ENCODE measurements at places on chromosomes 1 and 21.
A peak's percentile ranks its signal among the peaks of the same experiment; 100 is the strongest.

GRCh38 chr1:86288586-86289147 is 107.5 kb downstream of the ODF2L start:
- DNase-seq: no peak

DNA sequence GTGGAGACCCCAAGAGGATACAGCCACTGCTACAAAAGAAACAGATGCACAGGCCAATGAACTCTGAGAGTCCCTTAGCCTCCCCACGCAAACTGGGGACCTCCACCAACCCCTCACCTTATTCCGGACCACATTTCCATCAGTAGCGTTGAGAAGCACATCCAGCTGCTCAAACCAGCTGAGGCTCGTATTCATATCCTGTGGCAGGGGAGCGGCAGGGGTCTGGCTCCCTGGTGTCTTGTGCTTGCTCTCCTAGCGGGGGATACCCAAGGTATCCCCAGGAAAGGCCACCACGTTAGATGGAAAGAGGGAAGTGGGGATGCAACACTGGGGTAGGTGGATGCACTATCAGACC is 481 bp downstream of the CCDC163 start:
- no peak for DNase-seq

DNA sequence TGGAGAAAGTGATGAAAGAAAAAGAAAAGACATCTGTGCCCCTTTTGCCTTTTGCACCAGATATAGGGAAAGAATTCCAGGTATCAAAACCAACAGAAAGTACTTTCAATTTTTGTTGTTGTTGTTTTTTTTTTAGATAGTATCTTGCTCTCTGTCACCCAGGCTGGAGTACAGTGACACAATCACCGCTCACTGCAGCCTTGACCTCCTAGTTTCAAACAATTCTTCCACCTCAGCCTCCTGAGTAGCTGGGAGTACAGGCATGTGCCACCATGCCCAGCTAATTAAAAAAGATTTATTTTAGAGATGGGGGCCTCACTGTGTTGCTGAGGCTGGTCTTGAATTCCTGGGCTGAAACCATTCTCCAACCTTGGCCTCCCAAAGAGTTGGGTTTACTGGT is 31.3 kb upstream of the IVNS1ABP start:
- no peak for DNase-seq

GRCh38 chr1:12346483-12347151 is 116.8 kb downstream of the VPS13D start:
- DNase-seq: no peak

GRCh38 chr1:186155594-186155993 is 219.5 kb downstream of the TPR start:
- DNase-seq: peak; percentile 47

- no peak for DNase-seq
These were observed 92.8 kb downstream of the PIK3R3 start for GRCh38 chr1:46039571-46040052.

DNA sequence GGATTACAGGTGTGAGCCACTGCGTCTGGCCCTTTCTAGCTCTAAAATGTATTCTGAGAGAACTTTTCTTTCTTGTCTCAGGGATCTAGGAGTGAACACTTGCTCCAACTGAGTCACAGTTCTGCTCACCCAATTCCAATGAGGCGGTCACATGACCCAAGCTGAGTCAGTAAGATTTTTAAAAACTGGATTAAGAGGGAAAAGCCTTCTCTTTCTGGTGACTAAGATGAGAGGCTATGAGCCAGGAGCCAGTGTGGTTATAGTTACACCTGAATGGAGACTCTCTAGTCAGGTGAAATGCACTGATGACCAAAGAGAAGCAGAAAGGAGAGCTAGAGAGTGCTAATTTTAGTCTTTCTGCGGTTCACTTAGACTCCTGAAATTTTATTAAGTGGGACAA is 9.5 kb upstream of the DEPDC1 start:
- no peak for DNase-seq

DNA sequence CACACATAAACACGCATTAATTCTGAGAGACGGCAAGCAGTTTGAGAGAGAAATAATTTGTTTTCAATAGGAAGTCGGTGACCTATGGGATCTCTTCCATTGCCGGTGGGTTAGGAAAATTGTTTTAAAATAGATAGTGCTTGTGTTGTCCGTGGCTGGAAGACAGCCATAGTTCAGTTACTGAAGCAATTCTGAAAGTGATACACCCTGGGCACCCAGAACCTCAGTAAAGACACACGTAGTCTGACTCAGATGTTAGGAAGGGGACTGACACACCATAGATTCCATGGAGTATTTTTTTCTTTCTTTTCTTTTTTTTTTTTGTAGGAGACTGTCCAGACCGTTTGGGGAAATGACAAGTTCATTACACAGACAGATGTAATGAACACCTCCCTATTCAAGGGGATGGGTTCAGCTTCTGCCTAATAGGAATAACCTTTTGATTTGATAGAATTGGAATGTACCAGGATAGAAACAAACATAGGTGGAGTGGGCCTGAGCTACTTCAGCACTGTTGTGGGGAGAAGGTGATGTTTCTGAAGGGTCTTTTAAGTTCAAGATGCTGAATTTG is 1.6 kb downstream of the C1orf21 start:
- DNase-seq: peak; percentile 42

GRCh38 chr1:59156051-59156450 is 140.8 kb upstream of the FGGY start:
- no peak for DNase-seq

GRCh38 chr1:19083081-19083480 is 126.6 kb upstream of the IFFO2 start:
- DNase-seq: no peak

DNA sequence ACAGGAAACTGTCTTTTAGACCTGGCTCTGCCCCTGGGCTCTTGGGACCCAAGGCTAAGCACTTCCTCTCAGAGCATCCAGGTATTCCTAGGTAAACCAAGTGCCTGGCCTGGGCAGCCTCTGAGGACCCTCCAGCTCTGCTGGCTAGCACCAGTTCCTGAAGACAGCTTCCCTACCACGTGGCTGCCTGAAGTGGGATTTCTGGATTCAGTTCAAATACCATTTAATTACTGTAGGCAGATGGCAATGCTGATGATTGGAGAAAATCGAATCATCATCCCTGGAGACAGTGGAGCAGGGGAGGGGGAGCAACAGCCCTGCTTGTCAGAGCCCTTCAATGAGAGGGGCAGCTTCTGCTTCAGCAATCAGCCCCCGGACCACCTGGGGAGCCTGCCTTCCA is 11.9 kb downstream of the KIF21B start:
- DNase-seq: no peak

- DNase-seq: no peak
These were observed 7.0 kb downstream of the TNFRSF14 start for GRCh38 chr1:2563205-2563604.

GRCh38 chr1:184836934-184837895 is 82.6 kb upstream of the EDEM3 start:
- DNase-seq: no peak

DNA sequence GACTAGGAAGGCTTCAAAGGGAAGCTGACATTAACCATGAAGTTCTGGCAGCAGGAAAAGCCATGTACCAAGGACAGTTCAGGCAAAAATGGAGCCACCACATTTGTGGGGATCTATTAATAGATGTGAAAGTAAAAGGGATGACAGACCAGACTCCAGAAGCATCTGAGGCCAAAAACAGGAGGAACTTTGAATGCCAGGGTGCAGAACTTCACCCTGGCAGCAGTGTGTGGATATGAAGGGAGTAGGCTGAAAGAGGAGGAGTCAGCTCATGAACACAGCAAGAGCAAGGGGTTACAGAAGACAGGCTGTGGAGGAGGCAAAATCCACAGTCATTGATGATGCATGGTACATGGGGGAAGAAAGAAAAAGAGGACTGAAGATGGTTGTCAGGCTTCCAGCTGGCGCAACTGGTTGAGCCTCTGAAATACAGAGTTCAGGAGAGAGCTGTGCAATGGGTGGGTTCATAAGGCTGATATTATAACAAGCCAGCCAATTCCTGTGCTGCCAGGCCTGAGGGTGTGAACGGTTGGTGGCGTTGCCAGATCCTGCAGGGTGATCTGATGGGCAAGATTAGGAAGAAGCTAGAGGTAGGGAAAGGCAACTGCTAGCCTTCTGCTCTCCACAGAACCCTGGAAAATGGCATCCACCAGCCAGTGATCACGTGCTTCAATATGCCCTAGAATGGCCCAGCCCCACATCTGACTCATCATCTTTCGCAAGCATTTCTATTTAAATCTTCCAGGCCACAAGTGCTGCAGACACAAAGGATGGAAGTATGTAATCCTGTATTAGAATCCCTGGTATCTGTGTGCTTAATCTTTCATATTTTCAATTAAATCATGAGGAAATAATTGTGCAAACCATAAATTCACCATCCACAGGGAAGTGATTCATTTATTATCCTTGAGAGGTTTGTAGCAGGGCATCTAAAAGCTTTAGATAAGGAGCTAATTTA is 81.9 kb downstream of the SLC25A24 start:
- DNase-seq: peak; percentile 38

- DNase-seq: no peak
These were observed 29.8 kb downstream of the UCK2 start for GRCh38 chr1:165857046-165857801.

- no peak for DNase-seq
These were observed 359.8 kb downstream of the ZNF326 start for GRCh38 chr1:90354704-90355103.

DNA sequence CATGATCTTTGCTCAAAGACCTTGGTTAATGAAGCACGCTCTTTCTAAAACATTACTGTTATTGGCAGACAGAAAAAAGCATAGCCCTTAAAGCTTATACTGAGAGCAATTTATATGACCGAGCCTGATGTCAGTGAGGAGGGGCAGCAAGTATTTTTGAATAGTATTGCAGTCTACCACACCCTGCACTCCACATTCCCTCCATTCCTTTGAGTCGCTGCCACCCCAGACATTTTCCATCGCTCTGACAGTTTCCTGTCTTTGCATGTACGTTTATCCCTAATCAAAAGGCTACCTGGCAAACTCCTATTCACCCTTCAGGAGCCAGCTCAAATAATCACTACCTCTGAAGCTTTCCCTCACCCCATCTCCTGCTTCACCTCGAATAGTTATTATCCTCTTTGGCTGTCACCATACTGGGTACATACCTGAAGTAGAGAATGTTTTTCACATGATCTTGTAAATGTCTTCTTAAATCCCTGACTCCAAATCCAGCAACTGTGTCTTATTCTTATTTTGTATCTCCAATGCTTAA is 5.5 kb upstream of the JUN start:
- no peak for DNase-seq

DNA sequence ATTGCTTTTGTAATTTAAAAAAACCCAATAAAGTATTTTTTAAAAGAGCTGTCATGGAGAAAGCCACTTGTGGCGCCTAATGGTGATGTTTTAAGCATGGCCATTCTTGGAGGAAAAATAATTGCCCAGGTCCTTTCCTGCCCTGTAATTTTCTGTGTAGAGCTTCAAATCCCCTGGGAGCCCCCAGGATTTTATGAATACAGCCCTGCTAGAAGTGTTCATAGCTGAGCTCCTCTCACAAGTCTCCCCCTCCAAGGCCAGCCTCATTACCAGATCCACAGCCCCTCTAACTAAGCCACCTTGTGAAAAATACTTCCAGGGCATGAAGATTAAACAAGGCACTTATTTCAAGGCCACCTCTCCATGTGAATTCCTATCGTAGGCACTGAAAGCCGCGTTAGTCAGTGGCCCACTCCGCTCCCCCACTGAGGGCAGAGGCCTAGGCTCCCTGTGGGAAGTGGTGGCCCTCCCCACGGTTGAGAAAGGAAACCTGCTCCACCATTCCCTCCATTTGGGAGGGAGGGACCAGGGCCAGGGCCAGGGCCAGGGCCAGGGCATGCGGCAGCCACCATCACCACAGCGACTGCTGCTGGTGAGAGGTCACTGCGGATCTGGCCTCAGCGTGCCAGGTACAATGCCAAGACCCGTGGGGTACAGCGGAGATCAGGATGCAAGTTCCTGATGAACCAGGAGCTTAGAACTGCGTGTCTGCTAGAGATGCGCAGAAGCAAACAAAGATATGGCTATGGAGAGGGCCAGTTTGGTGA is 83.1 kb downstream of the KCNN3 start:
- DNase-seq: no peak

- DNase-seq: no peak
These were observed 116.8 kb downstream of the ATP6V1G3 start for GRCh38 chr1:198423673-198424072.

GRCh38 chr1:43396059-43396458 is 6.4 kb downstream of the SZT2 start:
- no peak for DNase-seq

DNA sequence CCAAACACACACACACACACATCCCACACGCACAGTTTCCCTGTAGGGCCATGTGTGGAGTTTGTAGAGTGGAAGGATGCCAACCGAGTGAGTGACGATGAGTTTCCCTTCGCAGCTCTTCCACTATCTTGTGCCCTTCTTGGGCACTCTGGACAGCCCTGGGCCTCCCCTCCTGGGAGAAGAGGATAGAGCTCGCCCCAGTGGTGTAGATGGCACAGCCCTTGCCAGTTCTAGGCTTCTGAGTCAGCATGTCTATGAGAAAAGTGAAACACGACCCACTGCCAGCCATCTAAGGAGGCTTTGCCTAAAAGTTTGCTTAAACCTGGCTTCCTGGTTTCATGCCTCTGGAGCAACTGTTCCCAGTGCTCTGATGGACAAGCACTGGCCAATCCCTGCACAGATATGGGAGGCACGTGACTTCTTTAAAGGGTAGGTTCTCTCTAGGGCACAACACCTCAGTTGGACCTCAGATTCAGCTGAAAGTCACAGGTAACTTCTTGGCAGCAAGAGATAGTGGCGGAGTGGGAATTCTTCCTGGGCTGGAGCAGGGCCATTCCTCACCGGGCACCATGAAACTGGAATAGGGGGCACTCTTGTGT is 195.9 kb upstream of the GALNT2 start:
- DNase-seq: no peak

DNA sequence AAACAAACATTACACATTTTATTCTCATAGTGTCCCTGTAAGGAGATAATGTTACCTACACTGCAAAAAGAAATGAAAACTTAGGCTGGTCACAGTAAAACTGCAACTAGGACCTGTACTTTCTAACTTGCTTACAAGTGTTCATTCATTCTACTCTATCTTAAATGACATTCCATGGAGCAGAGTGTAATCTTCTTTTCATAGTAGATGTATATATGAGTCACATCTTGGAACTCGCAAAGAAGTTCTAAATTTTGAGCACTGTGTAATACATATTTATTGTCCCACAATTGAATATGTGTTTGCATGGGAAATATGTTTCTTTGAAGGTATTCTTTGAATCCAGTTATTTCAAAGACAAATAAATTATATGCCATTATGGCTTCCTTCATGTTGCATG is 1258.5 kb upstream of the ADGRL2 start:
- no peak for DNase-seq

- no peak for DNase-seq
These were observed at the start of gene FBLIM1 for GRCh38 chr1:15758343-15758931. TSS of gene FBLIM1 (plus strand) at chr1:15758795. CDS start at chr1:15764984, 6,189 bp downstream.

DNA sequence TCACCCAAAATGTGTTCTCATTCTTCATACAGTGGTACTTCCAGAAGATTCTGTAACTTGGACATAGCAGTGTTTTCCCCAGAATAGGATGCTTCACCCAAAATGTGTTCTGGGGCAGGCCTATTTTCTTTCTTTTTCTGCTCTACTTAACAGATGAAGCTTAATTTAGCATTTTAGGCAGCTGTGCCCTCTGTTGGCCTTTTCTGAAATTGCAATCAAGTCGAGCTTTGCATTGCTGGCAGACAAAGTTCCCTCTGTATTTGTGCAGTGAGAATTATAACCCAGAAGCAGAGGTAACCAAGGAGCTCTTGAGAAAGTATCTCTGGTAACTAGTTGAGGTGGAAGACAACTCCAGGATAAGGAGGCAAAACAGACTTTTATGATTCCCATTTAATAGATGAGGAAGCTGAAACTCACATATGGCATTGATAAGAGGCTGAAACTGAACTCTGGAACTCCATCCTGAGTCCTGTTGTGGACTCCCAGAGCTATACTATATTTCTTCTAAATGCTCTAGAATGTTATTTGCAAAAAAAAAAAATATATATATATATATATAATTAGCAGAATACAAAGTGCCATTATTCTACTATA is 50.3 kb upstream of the L1TD1 start:
- peak; percentile 18 for DNase-seq
